ENCODE measurements at places on chromosomes 12 and 14. TPM values are rescaled to one million over a fixed set of nuclear protein-coding genes. Genes with fewer than 3 reads are reported as not detected.

GPR84 gene
- 0.07 TPM for total RNA-seq

RNU4-1 gene
- total RNA-seq: not detected

KRT6B gene
- total RNA-seq: 0.33 TPM

KRT1 gene
- total RNA-seq: not detected

C14orf132 gene
- 20.6 TPM for total RNA-seq

TAS2R43 gene
- total RNA-seq: not detected

STAC3 gene
- 0.33 TPM for total RNA-seq

MYO1A gene
- total RNA-seq: 0.53 TPM

ZBTB25 gene
- total RNA-seq: 14.3 TPM

ACSS3 gene
- total RNA-seq: 18.0 TPM

KCNJ8 gene
- 9.1 TPM for total RNA-seq

EIF2S3B gene
- total RNA-seq: 14.8 TPM

KRT80 gene
- total RNA-seq: 0.65 TPM

MYL6 gene
- total RNA-seq: 1,190 TPM

TRIM9 gene
- 0.73 TPM for total RNA-seq

LRRK2 gene
- total RNA-seq: 12.3 TPM

LRRC10 gene
- not detected for total RNA-seq

GALNT16 gene
- 1.7 TPM for total RNA-seq

GNPNAT1 gene
- 33.5 TPM for total RNA-seq

SYT1 gene
- 25.2 TPM for total RNA-seq

GLS2 gene
- total RNA-seq: 0.13 TPM

KRT77 gene
- total RNA-seq: not detected

SOAT2 gene
- not detected for total RNA-seq

ANO4 gene
- 0.26 TPM for total RNA-seq

GPRC5D gene
- 0.13 TPM for total RNA-seq

MAP3K9 gene
- total RNA-seq: 0.07 TPM

CLEC4D gene
- total RNA-seq: not detected

NANOG gene
- not detected for total RNA-seq

YAF2 gene
- total RNA-seq: 9.0 TPM

NEK9 gene
- 103 TPM for total RNA-seq

SERPINA10 gene
- total RNA-seq: not detected

EPS8 gene
- total RNA-seq: 237 TPM

MRPS35 gene
- 36.0 TPM for total RNA-seq

MGP gene
- 251 TPM for total RNA-seq

CD27 gene
- total RNA-seq: not detected

ATXN7L3B gene
- total RNA-seq: 23.7 TPM

CD163L1 gene
- total RNA-seq: 2.6 TPM

ART4 gene
- total RNA-seq: 6.1 TPM

EFS gene
- 15.0 TPM for total RNA-seq

FAM90A1 gene
- 0.13 TPM for total RNA-seq

RHNO1 gene
- total RNA-seq: 13.0 TPM

RTN1 gene
- 2.8 TPM for total RNA-seq

DEGS2 gene
- 0.26 TPM for total RNA-seq

SYCP3 gene
- total RNA-seq: 0.33 TPM

DPPA3 gene
- total RNA-seq: not detected

ITGA7 gene
- 184 TPM for total RNA-seq
